ENCODE measurements at places on chromosomes 5 and 9.

DNA sequence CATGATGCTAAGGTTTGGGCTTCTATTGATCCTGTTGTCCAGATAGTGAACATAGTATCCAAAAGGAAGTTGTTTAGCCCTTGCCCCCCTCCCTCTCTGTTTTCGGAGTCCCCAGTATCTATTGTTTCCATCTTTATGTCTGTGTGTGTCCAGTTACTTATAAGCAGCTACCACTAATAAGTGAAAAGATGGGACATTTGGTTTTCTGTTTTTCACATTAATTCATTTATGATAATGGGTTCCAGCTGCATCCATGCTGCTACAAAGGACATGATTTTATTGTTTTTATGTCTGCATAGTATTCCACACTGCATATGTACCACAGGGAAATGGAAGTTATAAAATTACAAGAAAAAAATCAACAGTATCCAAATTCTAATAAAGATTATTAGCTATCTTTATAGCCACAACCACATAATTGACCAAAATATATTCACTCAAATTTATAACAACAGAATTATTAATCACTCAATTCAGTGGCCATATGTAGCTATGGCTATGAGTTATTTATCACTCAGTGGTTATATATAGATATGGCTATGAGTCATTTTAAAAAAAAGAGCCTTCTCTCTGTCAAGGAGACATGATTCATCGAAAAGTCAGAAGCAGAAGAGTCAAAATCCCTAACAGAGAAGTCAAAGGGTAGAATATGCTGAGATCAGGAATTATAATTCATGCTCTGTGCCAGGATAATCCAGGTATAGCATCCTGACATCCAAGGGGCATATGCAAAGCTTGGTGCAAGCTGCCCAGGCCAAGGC lies 367.5 kb downstream of the DEPDC1B start:
- no peak for DNase-seq

DNA sequence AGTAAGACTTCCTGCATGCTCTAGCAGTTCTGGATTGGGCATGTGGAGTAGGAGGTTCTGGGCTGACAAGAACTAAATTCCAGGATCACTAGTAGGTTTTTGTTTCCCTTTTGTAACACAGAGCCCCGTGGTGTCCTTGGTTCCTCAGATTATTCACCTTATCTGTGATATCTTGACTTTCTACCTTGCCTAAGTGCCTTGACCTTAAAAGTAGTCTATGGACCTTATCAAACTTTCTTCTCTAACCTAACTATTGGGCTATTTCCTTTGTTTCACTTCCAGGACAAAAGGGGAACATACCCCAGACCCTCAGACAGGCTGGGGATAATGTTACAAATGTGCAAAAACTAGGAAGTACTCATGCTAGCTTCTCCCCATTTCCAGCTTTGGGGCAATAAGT lies 595.3 kb downstream of the PSAT1 start:
- no peak for DNase-seq

DNA sequence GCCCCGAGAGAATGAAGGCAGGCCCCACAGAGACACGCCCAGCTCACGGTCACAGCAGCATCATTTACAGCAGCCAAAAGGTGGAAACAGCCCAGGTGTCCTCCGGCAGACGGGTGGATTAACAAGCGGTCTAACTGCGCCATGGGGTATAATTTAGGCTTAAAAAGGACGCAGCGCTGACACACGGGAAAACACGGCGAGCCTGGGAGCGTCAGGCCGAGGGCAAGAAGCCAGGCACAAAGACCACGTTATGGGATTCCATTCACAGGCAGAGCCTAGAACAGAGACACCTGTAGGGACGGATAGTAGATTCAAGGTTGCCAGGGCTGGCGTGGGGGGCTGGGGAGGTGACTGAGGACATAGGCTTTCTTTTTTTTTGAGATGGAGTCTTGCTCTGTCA lies 36.9 kb upstream of the TMEM250 start:
- no peak for DNase-seq

DNA sequence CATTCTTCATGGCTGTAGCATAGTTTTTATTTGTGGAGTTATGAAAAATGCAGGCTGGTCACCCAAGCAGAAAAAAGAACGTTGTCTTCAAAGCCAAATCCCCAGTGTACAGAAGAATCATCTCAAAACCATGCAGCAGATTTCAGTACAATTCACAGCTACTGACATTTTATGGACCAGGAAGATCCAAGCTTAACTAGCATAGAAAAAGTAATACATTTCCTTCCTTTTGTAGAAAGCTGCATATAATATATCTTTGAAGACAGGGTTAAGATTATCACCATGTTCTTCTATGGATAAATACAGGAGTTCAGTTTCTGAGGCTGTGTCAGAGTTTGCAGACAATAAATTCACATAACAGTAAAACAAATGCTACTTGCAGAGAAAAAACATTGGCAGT lies 1054.8 kb upstream of the C9orf72 start:
- DNase-seq = no peak

GRCh38 chr5:31396611-31397295 lies 135.1 kb downstream of the DROSHA start:
- DNase-seq = no peak

- no peak for DNase-seq
Observed at GRCh38 chr5:60829490-60830266, 14.4 kb downstream of the ELOVL7 start.

GRCh38 chr9:114484215-114484853 lies 20.9 kb downstream of the WHRN start:
- no peak for DNase-seq

Data from central memory CD4-positive, alpha-beta T cell (primary cell).